ENCODE measurements at places on chromosomes 2 and 18.

GRCh38 chr18:57753063-57753462 is 50.1 kb downstream of the ATP8B1 start:
- no peak for DNase-seq

DNA sequence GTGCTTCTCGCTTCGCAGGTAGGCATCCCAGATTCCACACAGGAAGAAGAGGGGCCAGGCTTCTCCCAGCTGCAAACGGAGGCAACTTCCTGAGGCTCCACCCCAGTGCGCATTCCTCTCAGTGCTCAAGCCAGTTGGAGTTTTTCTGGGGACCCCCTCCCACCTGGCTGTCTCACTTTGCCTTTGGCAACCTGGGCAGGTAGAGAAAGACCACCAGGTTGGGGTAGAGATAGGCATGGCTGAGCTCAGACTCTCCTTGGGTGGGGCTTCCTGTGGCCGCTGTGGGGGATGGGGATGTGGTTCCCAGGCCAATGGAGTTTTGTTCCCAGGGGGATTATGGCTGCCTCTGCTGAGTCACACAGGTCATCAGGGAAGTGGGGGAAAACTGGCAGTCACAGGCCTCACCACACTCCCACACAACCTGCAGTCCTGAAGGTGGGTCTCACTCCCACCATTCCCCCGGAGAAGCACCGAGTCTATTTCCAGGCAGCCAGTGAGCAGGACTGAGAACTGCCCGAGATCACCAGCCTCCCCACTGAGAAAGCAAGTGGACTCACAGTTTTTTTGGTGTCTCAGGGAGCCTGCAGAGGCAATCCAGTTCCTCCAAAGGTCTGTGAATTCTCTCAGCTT is 38.1 kb downstream of the SLC39A10 start:
- no peak for DNase-seq

DNA sequence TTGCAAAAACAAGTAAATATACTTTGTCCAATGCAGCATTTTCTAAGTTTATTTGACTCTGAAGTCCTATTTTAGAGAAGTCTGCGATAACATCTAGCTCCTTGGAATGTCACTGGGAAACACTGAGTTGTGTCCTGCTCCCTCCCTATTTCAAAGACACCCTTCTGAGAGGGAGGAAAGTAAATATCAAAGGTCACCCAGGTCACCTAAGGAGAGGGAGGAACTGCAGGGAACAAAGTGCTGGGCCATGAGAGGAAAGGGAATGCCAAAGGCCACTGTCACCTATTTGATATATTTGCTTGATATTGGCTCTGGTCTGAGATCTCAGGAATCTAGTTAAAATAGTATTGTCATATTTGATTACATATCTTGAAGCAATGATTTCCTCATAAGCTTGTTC is 201.3 kb downstream of the GCA start:
- DNase-seq, result no peak

DNA sequence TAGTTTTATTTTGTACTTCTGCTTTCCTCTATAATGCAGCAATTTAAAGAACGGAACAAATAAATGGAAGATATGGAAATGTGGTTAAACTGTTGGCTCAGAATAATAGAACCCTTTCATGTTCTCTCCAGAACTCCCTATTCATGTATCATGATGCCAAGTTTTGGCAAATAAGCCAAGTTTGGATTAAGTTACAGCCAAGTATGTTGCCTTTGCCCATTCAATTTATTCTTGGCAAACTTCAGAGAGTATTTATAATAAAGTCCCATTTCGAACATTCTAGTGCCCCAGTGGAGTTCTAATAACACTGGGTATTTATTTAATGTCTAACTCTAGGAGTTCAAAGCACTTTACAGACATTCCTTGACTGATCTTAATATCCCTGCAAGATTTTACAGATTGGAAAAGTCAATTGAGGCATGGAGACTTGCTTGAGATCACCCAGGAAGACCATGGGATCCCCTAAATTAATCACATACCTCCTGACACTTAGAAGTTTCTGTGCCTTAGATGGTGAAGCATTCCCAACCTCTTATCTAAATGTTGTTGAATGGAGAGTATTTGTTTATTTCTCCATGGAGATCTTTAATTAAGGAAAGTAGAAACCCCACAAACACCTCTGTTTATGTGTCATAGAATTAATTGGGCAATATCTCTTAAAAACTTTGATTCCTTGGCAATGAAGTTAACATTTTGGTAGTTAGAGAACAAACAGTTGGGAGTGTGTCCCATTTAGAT is 106.7 kb downstream of the ACKR3 start:
- DNase-seq, result no peak

- DNase-seq, result no peak
These were observed 32.7 kb upstream of the PRLH start for GRCh38 chr2:237533668-237534161.
